CMK (cell line): ENCODE measurements at places on chromosomes 6 and 20.

- no peak for DNase-seq
These were observed 1017.3 kb downstream of the KIF16B start for GRCh38 chr20:15555913-15556312.

GRCh38 chr6:88870717-88871330 lies 92.6 kb downstream of the RNGTT start:
- DNase-seq = peak; percentile 4

- DNase-seq = no peak
These were observed 6.8 kb downstream of the SNRPB start for GRCh38 chr20:2463616-2464365.

DNA sequence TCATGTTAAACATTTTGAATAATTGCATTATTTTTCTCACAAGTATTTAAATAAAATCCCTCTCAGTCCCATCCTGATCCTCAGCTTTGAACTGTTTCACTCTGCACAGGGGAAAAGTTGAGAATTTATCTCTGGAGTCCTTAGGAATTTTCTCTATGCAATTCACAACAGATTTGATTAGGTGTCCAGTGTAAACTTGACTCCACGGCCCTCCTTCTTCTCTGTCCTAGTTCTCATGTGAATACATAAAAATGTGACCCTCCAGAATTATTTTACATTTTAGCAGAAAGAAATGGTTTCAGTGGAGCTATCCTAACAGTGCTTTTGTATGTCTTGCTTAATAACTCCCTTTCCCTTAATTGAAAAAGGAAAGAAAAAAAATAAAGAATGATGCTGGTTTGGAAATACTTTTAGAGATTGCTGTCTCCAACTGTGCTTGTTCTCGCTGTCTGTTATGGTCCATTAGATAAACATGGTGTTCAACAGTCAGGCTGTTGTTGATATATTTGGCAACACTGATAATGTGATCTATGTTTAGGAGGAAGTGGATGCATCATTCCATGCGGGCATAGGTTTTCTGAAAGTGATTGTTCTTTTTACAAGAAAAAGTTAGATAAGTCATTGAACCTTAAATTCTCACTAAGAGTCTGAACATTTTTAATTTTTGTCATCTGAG lies 599.4 kb upstream of the CITED2 start:
- no peak for DNase-seq

- DNase-seq = peak; percentile 11
These were observed 91.8 kb upstream of the NHSL1 start for GRCh38 chr6:138590796-138591709.

- no peak for DNase-seq
These were observed 120.2 kb upstream of the LOC128125822 start for GRCh38 chr6:63452125-63452524.

- DNase-seq = peak; percentile 80
These were observed at the start of gene SAMHD1 for GRCh38 chr20:36951198-36951978. Gene SAMHD1 (minus strand): TSS chr20:36951708. CDS start chr20:36951643, 65 bp downstream.

GRCh38 chr6:157337751-157338150 lies 14.4 kb upstream of the TMEM242 start:
- DNase-seq = no peak

DNA sequence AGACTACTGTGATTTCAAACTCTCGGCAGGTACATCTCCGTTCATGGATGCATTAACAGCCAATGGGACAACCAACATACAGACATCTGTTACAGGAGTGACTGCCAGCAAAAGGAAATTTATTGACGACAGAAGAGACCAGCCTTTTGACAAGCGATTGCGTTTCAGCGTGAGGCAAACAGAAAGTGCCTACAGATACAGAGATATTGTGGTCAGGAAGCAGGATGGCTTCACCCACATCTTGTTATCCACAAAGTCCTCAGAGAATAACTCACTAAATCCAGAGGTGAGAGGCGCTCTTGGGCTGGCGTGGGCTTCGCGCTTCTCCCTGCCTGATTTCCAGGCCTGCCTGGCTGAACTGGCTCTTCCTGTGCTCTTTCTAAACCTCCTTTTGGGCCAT lies 68.4 kb downstream of the RPP40 start:
- peak; percentile 56 for DNase-seq

- DNase-seq = no peak
These were observed 154.2 kb upstream of the RNF24 start for GRCh38 chr20:4169360-4170190.

- DNase-seq = no peak
These were observed 53.3 kb upstream of the TMEM181 start for GRCh38 chr6:158506601-158507000.

DNA sequence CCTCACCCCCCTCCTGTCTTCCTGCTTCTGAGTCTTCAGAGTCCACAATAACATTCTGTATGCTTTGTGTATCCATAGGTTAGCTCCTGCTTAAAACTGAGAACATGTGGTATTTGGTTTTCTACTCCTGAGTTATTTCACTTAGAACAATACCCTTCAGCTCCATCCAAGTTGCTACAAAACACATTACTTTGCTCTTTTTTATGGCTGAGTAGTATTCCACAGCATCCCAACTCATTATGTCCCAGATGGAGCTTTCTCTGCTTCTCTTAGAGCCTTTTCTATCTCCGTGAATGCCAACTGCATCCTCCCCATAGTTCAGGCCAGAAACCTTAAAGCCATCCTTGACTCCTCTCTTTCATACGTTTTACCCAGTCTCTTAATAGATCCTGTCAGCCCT lies 55.8 kb downstream of the STMND1 start:
- no peak for DNase-seq

DNA sequence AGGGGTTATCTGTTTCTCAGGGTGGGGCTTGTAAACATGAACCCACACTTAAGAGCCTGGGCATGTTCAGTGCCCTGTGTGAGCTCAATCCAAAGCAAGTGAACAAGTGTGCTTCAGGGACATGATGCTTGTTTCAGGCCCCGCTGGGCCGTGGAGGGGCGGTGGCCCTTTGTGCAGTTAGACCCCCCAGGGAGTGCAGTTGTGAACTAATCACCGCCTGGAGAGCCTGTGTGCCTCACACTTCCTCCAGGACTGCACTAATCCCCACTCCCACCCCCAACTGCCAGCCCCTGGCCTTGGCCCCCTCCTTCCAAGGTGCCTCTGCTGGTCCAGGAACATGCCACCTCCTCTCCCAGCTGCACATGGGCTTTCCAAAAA lies 58.1 kb downstream of the RREB1 start:
- no peak for DNase-seq

- no peak for DNase-seq
These were observed 209.1 kb upstream of the BMP2 start for GRCh38 chr20:6558341-6558740.

DNA sequence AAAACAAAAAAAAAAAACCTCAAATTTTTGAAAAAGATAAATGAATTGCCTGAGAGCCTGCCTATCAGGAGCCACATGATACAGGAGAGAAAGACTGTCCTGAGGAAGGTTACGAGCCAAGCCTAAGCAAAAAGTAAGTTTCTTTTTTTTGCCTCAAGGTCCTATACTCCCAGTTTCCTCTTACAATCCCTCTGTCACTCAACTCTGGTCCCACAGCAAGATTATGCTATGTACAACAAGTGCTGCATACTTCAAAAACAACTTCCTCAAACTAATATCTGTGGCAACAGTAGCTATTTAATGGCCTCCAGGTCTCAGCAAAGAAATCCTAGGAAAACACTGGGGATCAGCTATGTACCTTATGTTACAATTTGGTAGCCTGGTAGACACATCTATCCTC lies 46.8 kb downstream of the PLN start:
- no peak for DNase-seq

DNA sequence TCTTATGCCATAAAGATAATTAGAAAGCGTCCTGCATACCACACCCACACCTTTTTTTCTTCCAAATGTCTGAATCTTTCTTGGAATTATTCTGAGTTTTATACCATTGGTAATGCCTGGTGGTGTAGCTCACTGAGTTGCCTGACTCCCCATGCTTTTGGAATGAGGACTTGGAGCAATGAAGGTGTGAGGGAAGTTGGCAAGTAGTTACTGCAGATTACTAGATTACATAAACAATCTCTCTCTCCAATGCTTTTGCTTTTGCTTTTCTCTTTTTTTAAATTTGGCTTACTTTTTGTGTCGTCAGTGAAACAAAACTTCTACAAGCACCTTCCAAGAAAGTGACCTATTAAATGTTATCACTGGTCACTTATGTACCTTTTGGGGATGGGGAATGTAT lies 406.1 kb upstream of the SOX4 start:
- DNase-seq = no peak

DNA sequence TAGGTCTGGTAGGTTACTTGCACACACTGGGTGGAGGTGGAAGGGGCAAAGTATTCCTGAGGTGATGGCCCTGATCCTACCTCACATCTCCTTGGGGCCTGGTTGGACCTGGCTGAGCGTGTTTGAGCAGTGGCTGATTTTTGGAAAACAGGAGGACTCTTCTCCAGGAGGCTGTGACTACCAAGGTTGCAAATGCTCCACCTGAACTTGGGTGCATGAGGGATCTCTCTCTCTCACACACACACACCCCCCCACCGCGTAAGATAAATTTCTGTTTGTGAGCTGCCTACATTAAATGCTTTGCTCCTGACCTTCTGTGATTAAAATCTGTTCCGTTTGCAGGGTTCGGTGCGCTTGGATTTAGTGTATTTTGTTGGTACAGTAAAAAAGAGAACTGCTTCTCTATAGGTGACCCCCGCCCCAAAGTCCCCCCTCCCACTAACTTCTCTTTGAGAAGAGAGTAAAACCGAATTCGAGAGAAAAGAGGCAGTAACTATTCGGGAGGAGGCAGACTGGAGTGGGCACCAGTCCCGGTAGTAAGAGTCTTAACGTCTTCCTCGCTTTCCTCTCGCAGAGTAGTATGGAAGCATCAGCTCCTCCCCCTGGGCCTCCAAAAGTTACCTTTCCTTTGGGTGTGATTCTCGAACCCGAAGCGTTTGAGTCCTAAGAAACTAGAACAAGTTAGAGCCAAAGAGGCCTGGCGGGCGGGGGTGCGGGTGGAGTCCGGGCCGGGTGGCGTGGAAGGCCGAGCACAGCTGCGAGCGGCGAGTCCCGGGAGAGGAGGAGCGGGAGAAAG lies 585 bp upstream of the DSE start:
- DNase-seq = no peak

- peak; percentile 26 for DNase-seq
These were observed 342.0 kb downstream of the SOX4 start for GRCh38 chr6:21935561-21936028.

DNA sequence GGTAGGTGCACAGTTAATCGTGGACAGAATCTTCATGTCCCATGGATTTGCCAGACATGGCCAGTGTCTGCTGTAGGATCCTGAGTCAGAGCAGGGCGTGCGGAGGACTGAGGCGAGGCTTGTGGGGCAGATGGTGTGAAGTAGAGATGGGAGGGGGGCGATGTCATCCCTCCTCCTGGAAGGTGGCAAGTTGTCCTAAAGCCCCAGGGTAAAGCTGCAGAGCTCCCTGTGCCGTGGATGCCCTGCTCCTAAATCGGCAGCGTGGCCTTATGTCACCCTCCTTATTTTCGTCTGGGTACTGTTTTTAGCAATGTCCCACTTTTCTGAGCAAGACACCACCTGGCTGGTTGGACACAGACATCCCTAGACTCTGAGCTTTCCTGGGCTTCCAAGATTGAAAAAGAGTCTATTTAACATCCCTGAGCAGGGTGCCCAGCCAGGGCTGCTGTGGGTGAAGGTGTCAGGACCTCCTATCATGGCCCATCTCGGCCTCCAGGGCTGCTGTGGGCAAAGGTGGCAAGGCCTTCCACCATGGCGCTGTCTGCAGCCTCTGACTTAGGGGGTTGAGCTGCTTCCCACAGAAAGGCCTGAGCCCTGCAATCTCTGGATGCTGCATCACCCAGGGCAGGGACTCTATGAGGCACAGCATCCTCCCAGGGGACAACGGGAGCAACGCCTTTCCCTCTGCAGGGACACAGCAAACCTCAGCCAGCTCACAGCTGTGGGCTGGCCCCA lies 145.4 kb downstream of the TTLL2 start:
- no peak for DNase-seq

DNA sequence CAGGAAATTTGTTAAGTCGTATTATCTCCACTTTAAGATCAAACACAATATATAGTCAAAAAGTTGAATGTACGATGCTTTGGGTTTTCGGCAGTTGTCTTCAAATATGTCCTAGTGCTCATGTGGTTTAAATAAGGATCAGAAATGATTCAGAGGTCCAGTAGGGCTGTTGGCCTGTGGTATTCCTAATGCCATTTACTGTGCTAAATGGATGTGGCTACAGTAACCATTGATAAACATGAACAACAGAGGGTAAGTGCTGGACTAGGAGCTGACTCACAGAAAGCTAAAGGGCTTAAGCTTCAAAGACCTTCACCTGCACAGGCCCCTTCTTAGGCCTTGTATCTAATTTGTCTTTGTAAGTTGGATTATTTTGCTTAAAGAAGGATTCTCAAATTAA lies 80.5 kb upstream of the TPD52L1 start:
- no peak for DNase-seq

DNA sequence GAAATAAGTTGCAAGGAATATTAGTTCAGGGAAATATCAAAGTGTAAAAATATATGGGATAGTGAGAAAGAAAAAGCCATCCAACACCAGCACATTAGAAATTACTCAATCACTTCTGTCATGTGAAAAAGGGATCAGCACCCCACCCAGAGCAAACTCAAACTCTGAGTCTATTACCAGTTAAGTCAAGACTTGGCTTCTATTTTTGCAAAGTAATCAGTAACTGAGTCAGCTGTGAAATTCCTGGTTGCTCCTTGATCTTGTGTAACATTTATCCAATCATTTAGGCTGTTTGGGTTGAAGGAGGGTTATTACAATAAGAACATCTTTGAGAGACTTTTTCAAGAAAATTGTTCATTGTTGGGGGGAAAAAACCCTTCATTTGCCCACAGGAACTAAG lies 51.2 kb downstream of the SLC22A23 start:
- no peak for DNase-seq
